Fibroblast of lung (primary cell): ENCODE measurements at places on chromosomes 4 and X. TPM values are rescaled to one million over a fixed set of nuclear protein-coding genes. Genes with fewer than 3 reads are reported as not detected.

DNA sequence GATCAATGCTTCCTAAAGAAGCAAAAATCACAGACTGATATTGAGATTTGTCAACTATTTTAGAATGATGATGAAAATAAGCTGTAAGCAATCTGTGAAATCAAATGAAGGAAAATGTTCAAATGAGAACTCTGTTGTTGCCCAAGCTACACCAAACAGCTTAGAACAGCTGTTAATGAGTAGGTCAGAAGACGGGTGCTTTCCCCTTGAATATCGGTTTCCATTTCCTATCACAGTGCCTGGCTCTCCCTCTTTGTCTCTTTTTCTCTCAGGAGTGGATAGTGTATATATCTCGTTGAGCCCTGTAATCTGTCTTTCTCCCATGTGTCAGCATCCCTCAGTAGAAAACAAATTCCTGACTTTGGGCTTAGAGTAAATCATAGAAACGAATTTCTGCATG, 1592.9 kb upstream of the TENM3 start:
- DNase-seq: no peak

DNA sequence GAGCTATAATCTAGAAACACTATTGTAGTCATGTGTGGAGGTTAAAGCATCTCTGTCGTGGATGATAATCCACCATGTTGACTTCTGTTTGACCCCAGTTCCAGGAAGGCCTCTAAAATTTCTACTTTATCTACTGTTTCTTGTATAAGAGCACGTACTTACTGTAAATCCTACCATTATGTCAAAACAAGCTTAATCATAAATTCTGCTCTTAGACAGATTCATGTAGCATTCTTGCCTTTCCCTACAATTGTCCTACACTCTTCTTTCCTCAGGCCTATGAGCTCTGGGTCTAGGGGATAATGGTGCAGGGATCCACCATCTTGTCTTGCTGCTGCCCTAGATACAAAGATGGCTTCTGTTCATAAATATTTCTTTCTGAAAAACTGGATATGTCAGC, 2594.3 kb downstream of the ARAP2 start:
- DNase-seq: no peak

DNA sequence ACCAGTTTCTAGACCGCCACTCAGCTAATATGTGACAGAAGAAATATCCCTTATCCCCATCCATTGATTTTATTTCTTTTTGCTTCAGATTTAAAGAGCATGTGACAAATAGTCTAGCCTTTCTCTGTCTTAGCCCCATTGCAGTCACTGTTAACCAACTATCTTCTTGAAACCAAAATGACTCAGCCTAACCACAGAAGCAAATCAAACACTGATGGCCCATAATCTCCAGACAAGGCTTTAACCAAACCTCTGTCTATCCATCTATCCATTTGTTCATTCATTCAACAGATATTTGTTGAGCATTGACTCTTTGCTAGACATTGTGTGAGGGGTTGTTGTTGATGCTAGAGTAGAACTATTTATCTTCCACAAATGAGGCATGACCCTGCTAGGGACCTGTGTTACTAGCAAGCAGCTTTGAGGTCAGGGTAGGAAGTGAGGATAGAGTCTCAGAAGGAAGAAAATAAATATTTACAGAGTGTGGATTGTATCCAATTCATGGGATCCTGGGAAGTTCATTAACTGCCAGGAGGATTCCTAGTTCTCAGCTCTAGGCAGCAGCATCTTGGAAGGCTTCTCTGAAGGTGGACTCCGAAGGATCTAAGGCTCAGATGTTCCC, 22.5 kb downstream of the HNRNPH2 start:
- no peak for DNase-seq

BRS3 gene
- total RNA-seq: not detected in 2 replicates

MAGT1 gene
- 156 and 211 TPM in 2 replicates for total RNA-seq
